ENCODE measurements at places on chromosomes 1 and 21.

DNA sequence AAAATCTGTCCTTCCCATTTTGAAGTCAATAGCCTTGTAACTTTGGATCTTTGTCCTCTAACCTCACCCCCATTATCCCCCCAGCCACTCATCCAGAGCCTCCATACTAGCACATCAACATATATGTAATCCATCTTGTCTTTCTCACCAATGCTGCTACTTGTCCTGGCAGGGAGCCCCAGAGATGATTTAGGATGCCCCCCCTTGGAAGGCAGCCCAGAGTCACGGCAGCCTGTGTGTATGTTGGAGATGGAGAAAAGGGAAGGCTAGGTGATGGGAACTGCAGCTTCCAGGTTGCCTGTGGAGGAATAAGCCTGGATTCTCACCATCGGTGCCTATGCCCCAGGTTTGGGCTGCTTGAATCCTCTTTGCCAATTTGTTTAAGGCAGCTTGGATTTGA, 51.7 kb upstream of the SCMH1 start:
- DNase-seq: no peak

- DNase-seq: no peak
Measured at GRCh38 chr1:22846458-22846857, 126.2 kb downstream of the LACTBL1 start.

DNA sequence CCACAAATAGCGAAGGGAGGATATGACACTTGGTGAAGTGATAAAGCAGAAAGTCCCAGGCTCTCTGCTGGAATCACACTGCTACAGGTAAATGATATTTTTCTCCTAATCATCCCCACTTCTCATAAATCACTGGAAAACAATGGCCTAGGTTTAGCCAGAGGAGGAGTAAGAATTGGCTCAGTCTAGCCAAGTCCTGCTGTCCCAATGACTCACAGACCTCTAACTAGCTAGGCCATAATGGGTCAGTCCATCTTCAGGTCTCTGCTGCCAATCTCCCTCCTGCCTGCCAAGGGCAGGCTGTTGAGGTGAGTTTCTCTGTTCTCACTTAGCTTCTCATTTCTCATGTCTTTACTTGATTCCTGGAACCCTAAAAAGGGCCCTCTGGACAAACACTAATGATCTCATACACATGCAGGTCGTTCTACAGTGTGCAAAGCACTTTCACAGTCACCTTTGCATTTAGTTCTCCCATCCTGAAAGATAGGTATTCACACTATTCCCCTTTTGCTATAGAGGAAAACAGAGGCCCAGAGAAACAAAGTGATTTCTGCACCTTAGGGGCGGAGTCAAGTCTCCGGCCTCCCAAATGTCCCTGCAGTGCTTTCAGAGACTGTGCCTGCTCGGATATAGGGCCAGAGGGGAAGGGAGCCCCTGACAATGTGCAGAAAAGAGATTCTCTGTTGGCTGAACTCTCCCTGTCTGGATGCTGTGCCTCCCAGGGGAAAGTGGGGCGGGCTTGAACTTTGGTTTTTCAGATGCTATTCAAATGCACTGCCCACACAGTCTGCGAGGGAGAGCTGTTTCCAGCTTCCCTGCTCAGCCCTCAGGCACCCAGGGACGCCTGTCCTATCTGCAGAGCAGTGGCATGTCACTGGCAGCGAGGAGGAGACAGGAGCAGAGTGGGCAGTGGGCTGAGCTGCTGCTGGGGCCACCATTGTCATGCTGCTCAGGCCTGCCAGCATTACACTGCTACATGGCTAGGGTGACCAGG, 3.9 kb upstream of the CDK18 start:
- DNase-seq: no peak

DNA sequence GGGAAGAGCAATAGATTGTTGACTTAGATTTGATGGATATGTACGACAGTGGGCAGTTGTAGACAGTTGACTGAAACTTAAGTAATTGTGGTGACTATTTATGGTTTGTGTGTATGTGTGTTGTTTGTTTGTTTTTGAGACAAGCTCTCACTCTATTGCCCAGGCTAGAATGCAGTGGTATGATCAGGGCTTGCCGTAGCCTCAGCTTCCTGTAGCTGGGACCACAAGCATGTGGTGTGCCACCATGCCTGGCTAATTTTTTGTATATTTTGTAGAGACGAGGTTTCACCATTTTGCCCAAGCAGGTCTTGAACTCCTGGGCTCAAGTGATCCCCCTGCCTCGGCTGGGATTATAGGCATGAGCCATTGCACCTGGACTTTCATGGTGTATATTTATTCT, 9.8 kb downstream of the SDHC start:
- DNase-seq: no peak

GRCh38 chr21:29287383-29287782, 11.3 kb upstream of the BACH1 start:
- DNase-seq: no peak

GRCh38 chr1:213891989-213892902, 95.5 kb upstream of the PROX1 start:
- DNase-seq: no peak
